ENCODE measurements at places on chromosomes 2 and 18. TPM values are rescaled to one million over a fixed set of nuclear protein-coding genes. Genes with fewer than 3 reads are reported as not detected.

Gene SLC5A7
- 0.22 TPM for total RNA-seq

Gene HOXD9
- 0.75 TPM for total RNA-seq

Gene SERPINB3
- not detected for total RNA-seq

Gene AMER3
- total RNA-seq = 0.09 TPM

Gene FLACC1
- total RNA-seq = 2.3 TPM

Gene MERTK
- total RNA-seq = 4.9 TPM

GRCh38 chr2:206203331-206203730, 43.6 kb downstream of the EEF1B2 start:
- no peak for DNase-seq
- no peaks in the 10 kb centered on the region for H3K27me3 ChIP-seq
- no peak overlapping the region for H3K4me3 ChIP-seq
- no peak overlapping the region for H3K27ac ChIP-seq

DNA sequence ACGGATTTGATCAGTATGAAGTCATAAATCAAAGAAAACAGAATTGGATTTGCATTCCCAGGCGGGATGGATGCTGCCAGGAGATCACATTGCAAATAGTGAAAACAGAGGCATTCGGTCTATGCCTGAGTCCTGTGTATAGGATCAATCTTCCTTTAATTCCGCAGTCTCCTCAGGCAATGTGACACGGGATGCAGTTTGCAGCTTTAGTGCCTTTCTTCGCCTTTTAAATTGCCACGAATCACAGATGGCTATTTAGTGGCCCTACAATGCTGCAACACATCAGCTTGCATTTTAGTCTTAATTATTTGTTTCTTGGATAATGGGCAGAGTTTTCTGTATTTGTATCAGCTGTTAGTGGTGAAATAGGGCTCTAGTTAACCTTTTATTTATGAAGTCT, 6.8 kb downstream of the ADCYAP1 start:
- no peak for DNase-seq
- no peak overlapping the region for H3K27ac ChIP-seq
- peaks cover 47% of the 10 kb centered on the region for H3K27me3 ChIP-seq
- no peaks in the 10 kb centered on the region for H3K36me3 ChIP-seq

- no peak overlapping the region for H3K4me3 ChIP-seq
- no peaks in the 10 kb centered on the region for H3K36me3 ChIP-seq
- H3K4me1 ChIP-seq = no peaks in the 10 kb centered on the region
- H3K27me3 ChIP-seq = no peaks in the 10 kb centered on the region
- H3K27ac ChIP-seq = no peak overlapping the region
Observed at GRCh38 chr2:16881122-16881521, 215.5 kb upstream of the CYRIA start.

DNA sequence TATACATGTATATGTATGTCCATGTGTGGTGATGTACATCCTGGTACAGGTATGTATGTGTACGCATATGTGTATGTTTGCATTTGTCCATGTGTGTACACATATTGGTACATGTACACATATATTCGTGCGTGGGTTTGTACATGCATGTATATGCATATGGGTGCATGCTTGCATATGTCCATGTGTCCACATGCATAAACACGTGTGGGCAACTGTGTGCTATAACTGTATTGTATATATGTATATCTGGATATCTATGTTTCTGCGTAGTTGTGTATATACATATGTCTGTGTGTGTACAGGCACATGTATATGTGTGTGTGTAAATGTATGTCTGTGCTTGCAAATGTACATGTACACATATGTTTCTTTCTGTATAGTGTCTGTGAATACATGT, 858.5 kb downstream of the CNTNAP5 start:
- no peaks in the 10 kb centered on the region for H3K36me3 ChIP-seq
- H3K4me3 ChIP-seq = no peak overlapping the region
- no peaks in the 10 kb centered on the region for H3K27me3 ChIP-seq
- H3K27ac ChIP-seq = no peak overlapping the region
- no peak for DNase-seq

- no peak for DNase-seq
- no peaks in the 10 kb centered on the region for H3K36me3 ChIP-seq
- H3K27me3 ChIP-seq = no peaks in the 10 kb centered on the region
- peaks cover 80% of the 10 kb centered on the region for H3K4me1 ChIP-seq
- no peak overlapping the region for H3K4me3 ChIP-seq
Observed at GRCh38 chr18:63141778-63142176, 177.8 kb downstream of the BCL2 start.

DNA sequence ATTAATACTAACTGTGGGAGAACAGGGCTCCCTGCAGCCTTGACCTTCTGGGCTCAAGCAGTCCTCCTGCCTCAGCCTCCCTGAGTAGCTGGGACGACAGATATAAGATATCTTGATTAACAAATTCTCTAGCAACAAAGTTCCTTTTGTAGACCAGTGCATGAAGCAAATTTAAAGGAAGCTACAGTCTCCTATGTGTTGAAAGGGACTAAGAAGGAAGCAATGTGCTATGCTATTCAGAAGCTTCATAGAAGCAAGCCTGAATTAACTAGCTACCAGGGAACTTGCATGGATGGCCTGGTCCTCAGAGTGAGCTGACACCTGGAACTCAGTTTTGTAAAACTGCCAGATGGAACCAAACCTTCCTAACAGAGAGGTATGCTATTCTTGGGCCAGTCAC, 33.2 kb downstream of the RAPH1 start:
- H3K27ac ChIP-seq = no peak overlapping the region
- peaks cover 9% of the 10 kb centered on the region for H3K36me3 ChIP-seq
- no peaks in the 10 kb centered on the region for H3K4me1 ChIP-seq
- no peak overlapping the region for H3K4me3 ChIP-seq
- H3K27me3 ChIP-seq = no peaks in the 10 kb centered on the region

DNA sequence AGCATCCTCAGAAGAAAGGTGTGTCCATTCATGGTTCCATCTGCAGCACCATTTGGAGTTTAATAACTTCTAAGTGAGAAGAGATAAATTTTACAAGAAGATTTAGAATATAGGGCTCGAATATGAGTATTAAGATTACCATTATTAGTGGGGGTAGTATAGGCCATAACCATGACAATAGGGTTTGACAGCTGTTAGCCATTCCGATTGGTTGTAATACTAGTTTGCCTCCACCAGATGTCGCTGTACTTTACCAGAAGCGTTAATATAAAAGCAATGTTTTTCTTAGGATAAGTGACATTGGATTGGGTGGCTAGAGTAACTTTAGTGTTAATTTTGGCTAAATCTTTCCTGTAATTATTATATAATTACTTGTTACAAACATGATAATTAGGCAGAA, 107.5 kb upstream of the SRD5A2 start:
- no peak for DNase-seq
- no peaks in the 10 kb centered on the region for H3K36me3 ChIP-seq
- H3K27ac ChIP-seq = no peak overlapping the region
- no peaks in the 10 kb centered on the region for H3K4me1 ChIP-seq
- H3K27me3 ChIP-seq = no peaks in the 10 kb centered on the region

GRCh38 chr2:174322149-174322548, 12.6 kb upstream of the SP9 start:
- peaks cover 9% of the 10 kb centered on the region for H3K4me1 ChIP-seq
- peaks cover 15% of the 10 kb centered on the region for H3K27me3 ChIP-seq
- H3K27ac ChIP-seq = no peak overlapping the region
- DNase-seq = no peak
- no peak overlapping the region for H3K4me3 ChIP-seq
- no peaks in the 10 kb centered on the region for H3K36me3 ChIP-seq

- no peak overlapping the region for H3K4me3 ChIP-seq
- peaks cover 2% of the 10 kb centered on the region for H3K27me3 ChIP-seq
- H3K27ac ChIP-seq = no peak overlapping the region
- no peak for DNase-seq
Observed at GRCh38 chr18:59715966-59716369, 18.7 kb upstream of the CCBE1 start.

DNA sequence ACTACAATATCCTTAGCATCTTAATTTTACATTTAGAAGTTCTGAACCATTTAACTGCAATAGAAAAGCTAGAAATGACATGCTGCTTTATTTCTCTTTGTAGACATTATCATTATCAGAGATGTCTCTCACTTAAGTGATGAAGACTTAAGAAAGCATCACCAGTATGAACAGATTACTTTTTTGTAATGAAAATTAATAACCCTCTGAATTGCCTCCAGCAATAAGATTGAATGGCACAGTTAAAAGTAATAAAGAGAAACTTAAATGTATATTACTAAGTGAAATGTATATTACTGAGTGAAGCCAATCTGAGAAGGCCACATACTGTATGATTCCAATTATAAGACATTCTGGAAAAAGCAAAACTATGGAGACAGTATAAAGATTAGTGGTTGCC, 89.4 kb downstream of the PID1 start:
- no peaks in the 10 kb centered on the region for H3K36me3 ChIP-seq
- no peaks in the 10 kb centered on the region for H3K27me3 ChIP-seq
- H3K4me1 ChIP-seq = peaks cover 2% of the 10 kb centered on the region
- DNase-seq = no peak
- H3K27ac ChIP-seq = no peak overlapping the region
- no peak overlapping the region for H3K4me3 ChIP-seq

DNA sequence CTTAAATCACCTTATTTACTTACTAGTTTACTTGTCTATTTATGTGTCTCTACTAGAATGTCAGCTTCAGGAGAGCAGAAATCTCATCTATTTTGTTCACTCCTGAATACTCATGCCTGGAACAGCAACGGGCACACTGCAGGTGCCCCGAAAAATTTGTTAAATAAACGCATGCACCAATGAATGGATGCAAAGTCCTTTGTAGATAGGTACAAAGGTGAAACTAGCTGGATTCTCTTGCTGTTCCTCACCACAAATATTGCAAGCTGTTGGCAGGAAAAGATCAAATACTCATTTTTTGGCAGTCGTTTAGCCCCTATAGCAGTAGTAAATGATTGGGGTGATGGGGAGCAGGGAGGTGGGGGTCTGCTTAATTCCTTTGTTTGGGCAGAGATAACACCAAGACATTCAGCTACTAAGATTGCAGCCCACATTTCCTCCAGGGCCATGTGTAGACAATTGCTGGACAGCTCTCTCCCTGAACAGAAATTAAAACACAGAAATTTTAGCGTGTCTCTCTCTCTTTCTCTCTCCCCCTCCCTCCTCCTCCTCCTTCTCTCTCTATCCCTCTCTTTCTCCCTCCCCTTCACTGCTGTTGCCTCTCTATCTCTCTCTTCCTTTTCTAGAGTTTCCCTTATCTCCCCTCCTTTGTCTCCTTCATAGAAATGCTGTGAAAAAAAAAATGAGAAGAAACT, 5.4 kb downstream of the MARCHF4 start:
- no peak for DNase-seq
- H3K4me3 ChIP-seq = no peak overlapping the region
- H3K4me1 ChIP-seq = peaks cover 8% of the 10 kb centered on the region
- H3K27me3 ChIP-seq = peaks cover 23% of the 10 kb centered on the region

GRCh38 chr2:71799013-71799575, 345.7 kb downstream of the DYSF start:
- peaks cover 71% of the 10 kb centered on the region for H3K4me1 ChIP-seq
- H3K27ac ChIP-seq = no peak overlapping the region
- peaks cover 7% of the 10 kb centered on the region for H3K27me3 ChIP-seq
- DNase-seq = no peak
- no peaks in the 10 kb centered on the region for H3K36me3 ChIP-seq

DNA sequence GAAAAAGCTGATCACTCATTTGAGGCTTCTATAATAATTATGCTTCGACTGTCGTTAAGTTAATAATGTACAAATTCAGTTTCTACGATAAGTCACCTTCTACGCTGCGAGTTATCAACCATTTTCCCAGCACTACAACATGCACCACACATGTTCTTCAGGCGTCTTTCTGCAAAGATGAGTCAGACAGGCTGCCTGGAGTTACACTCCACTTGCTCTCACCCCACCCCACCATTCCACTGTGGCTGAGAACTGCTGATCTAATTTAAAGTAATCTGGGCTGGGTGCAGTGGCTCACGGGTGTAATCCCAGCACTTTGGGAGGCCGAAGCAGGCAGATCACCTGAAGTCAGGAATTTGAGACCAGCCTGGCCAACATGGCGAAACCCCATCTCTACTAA, 218.6 kb downstream of the DYM start:
- H3K4me3 ChIP-seq = no peak overlapping the region
- no peaks in the 10 kb centered on the region for H3K36me3 ChIP-seq
- no peaks in the 10 kb centered on the region for H3K27me3 ChIP-seq
- no peak overlapping the region for H3K27ac ChIP-seq
- H3K4me1 ChIP-seq = no peaks in the 10 kb centered on the region

DNA sequence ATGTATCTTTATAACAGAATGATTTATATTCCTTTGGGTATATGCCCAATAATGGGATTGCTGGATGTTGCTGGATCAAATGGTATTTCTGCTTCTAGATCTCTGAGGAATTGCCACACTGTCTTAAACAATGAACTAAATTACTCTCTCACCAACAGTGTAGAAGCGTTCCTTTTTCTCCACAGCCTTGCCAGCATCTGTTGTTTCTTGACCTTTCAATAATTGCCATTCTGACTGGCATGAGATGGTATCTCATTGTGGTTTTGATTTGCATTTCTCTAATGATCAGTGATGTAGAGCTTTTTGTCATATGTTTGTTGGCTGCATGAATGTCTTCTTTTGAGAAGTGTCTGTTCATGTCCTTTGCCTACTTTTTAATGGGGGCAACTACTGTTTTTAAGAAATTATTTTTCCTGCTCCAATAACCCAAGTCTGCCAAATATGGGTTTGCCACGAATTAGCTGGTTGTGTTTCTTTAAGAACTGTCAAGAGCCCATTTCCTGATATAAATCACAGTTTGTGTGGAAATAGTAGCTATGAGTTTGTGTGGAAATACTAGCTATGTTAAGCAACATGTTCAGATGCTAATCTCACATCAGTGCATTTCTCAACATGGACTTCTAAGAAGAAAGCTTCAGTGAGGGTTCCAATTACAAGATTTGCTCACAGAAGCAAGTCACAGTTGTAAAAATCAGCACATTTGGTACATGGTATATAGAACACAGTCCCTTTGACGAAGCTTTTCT, 259.4 kb downstream of the ANAPC1 start:
- no peaks in the 10 kb centered on the region for H3K27me3 ChIP-seq
- H3K4me3 ChIP-seq = no peak overlapping the region
- no peak overlapping the region for H3K27ac ChIP-seq
- H3K36me3 ChIP-seq = no peaks in the 10 kb centered on the region

DNA sequence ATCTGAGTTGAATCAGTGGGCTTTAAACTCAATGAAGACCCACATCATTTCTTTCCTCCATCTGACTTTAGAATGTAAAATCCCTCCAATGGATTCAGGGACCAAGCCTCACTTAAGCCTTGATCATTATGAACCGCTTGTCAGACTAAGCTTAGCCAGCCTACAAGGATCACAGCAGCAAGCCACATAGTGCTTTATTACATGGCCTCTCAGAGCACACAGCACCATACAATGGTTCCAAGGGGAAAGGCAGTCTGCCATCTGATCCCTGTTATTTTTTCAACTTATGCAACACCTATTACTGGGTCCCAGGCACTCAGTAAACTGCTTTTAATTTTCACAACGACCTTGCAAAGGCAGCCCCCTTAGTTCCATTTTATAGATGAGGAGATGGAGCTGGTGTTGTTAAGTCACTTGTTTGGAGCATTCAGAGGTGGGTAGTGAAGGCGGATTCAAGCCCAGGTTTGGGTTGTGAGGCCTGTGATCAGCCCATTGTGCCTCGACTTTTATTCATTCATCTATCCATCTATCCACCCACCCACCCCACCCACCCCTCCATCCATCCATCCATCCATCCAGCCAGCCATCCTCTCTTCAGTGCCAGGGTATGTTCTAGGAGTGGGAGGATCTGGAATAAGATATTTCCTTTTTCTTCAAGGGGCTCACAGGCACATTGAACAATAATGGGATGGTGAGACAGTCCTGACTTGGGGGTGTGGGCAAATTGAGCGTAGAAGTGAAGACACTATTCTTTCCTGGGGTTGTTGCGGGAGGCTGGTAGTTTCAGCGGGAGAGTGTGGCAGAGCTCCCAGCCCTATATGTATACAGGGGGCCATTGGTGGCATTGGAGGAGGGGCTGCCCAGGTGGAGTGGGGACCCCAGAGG, 141.2 kb downstream of the MYCN start:
- H3K4me3 ChIP-seq = no peak overlapping the region
- no peak for DNase-seq
- no peaks in the 10 kb centered on the region for H3K4me1 ChIP-seq
- H3K36me3 ChIP-seq = no peaks in the 10 kb centered on the region
